ENCODE measurements at places on chromosomes 11 and 22. TPM values are rescaled to one million over a fixed set of nuclear protein-coding genes. Genes with fewer than 3 reads are reported as not detected.

GRCh38 chr11:70672991-70673653, 274.8 kb downstream of the CTTN start:
- no peak for DNase-seq

DNA sequence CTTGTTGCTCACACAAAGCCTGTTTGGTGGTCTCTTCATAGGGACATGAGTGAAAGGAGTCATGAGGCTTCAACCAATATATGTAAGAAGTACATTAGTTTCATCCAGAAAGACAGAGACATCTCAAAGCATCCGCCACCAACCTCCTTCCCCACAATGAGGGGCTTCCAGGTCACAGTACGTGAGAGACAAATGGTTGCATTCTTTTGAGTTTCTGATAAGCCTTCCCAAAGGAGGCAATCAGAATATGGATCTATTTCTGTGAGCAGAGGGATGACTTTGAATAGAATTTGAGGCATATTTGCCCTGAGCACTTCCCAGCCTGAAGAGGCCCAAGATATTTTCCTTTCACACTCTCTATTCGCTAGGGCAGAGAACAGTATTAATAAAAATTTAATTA, 931.1 kb downstream of the FAM181B start:
- no peak for DNase-seq

DNA sequence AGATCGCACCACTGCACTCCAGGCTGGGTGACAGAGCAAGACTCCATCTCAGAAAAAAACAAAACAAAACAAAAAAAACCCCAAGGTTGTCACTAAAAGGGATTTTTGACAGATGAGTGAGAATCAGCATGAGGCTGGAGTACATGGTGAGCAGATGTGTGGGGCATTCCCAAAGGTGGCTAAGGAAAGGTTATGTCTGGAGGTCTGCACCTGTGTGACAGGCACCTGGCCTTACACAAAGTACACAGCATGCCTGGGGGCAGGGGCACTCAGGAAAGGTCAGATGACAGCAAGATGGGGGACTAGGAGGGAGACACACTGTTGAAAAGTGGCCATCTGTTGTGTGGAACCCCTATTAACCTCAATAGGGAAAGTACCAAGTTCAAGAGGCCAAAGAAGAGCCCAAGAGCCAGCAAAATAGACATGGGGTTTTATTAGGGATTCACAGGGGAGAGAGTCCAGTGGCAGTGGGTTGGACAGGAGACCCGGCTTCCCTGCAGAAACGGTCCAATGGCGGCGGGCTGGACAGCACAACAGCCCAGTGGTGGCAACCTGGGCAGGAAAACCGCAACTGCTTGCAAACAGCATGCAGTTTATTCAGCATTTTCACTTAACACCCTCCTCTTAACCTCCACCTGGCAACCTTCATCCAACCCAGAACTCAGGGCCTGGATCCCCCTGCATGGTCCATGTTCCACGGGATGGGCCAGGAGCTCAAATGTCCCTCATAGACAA, 101.1 kb downstream of the MICAL2 start:
- DNase-seq = no peak

DNA sequence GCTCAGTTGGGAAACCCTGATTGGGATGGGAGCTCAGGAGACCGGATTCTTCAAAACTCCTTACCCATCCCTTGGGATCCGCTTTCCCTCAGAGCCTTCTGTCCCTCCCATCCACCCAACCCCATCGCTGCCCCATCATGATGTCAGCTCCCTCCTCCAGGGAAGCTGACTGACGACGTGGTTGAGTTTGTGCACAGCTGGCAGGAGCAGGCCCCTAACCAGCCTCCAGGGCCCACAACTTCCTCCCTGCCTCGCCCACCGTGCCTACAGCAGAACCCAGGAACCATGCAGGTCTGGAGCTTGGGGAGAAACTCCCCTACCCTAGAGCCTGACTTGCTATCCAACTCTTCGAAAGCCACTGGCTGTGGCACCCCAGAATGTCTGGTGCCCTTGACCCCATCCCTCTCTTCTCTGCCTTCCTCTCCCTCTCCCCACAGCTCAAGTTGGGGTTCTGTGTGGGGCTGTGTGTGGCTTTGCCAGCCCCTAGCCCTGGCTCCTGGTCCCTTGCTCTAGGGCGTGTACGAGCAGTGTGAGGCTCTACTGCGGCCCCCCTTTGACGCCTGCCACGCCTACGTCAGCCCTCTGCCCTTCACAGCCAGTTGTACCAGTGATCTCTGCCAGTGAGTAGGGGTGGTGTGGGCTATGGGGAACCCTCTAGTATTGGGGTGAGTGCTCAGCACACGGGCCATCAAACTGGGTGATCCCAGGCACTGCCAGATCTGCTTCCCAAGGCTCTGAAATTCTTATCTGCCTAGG, 11.1 kb downstream of the OTOG start:
- DNase-seq = peak; percentile 52

GRCh38 chr11:28673691-28674432, 565.7 kb downstream of the METTL15 start:
- DNase-seq = no peak

DNA sequence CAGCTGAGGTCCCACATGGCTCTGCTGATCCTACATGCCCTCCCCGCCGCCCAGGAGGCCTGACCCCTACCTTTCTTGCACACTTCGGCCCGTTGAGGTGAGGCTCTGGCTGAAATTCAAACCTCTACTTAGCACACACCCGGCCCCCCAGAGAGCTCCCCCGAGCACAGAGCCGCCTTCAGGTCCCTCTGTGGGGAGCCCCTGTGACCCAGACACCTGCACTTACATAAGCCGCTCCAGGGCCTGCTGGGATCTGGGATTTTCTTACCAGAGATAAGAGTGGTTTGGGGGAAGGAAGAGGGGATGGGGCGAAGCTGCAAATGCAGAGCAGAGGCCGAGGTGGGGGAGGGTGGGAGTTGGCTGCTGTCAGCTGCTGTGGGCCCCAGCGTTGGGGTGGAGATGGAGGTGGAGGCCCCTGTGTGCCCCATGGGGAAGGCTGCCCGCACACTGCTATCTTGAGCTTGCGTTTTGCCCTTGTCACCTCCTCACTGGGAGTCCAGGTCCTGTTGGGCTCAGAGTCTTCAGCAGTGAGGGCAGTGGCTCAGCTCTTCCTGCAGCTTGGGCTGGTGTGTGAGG, 30.6 kb downstream of the CAPN1 start:
- DNase-seq = no peak

The FBLN1 gene
- total RNA-seq = 174 TPM

The MS4A15 gene
- not detected for total RNA-seq

The TRIM51 gene
- not detected for total RNA-seq

DNA sequence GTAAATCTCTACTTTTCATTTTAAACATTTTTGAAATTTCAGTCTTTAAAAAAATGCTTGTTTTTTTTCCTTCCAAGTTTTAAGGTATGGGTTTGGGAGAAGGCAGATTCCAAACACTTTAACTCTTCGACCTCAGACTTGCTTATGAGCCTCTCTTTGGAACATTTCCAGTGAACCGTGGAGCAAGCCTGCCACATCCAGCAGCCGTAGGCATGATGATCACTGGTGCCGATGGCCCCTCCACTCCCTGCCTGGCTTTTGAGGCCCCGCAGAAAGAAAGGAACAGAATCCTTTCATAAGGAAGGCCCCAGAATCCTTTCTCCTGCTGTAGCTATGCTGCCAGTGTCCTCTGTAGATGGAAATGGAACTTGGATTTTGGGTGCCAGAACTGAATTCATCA, 50.7 kb downstream of the BMAL1 start:
- no peak for DNase-seq

GRCh38 chr22:46421267-46421666, 85.8 kb downstream of the TRMU start:
- DNase-seq = no peak

The CDC42EP1 gene
- 80.9 TPM for total RNA-seq

- DNase-seq = no peak
Measured at GRCh38 chr11:114496915-114497314, 57.6 kb downstream of the REXO2 start.

The CNGA4 gene
- total RNA-seq = not detected
